Activated T-cell treated with anti-CD3 and anti-CD28 coated beads for 1 hour (primary cell): ENCODE measurements at places on chromosomes 16 and 17.

DNA sequence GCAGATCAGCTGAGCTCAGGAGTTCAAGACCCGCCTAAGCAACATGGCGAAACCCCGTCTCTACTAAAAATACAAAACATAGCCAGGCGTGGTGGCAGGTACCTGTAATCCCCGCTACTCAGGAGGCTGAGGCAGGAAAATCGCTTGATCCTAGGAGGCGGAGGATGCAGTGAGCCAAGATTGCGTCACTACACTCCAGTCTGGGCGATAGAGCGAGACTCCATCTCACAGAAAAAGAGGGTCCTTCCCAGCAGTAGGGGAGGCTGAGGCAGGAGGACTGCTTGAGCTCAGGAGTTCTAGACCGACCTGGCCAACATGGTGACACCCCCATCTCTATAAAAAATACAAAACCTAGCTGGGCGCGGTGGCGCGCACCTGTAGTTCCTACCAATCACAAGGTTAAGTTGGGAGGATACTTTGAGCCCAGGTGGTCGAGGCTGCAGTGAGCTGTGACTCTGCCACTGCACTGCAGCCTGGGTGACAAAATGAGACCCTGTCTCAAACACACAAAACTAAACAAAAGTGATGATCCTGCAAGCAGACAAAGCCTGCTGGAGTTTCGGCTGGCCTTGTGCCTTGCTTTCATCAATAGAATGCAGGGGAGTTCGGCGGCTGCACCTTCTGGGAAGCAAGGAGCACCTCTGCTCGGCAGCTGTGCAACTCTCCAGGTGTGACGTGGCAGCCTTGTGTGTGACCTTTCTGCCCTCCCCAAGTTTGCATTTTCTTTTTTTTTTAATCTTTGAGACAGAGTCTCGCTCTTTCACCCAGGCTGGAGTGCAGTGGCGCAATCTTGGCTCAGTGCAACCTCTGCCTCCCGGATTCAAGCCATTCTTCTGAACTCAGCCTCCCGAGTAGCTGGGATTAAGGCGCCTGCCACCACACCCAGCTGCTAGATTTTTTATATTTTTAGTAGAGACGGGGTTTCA, 12.4 kb upstream of the YWHAE start:
- no peak for DNase-seq

- DNase-seq, result no peak
Observed at GRCh38 chr17:30545024-30545423, 67.8 kb downstream of the GOSR1 start.

DNA sequence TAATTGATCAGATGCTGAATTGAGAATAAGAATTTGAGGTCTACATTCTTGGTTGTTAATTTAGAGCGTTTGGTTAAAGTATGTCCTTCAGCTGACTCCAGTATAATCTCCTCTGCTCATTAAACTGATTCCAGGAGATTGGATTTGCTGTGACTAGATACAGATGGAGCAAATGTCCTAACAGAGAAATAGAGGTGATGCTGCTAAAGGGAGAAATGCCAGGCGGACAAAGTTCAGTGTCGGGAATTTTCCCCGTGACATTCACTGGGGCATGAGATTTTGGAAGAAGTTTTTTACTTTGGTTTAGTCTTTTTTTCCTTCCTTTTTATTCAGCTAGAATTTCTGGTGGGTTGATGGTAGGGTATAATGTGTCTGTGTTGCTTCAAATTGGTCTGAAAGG, 19.0 kb downstream of the PRKAR1A start:
- no peak for DNase-seq

GRCh38 chr17:32498391-32498790, 11.6 kb downstream of the CDK5R1 start:
- no peak for DNase-seq

GRCh38 chr16:4767872-4768548, 1.0 kb upstream of the ZNF500 start:
- DNase-seq, result no peak

DNA sequence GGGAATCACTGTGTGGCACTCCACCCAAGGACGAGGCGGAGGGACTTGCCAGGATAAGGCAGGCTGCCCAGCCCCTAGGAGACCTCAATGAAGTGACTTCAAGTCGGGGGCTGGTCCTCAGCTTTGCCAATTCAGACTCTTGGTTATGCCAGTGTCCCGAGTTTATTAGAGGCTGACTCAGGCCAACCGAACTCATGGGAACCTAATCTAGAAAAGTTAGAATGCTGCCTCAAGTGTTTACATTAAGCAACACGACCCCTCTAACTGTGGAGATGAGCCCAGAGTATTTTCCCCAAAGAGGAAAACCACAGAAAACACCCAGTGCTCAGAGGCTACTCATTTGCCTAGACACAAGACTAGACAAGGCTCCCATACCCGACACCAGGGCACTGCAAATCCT, 1.1 kb upstream of the TEKT3 start:
- no peak for DNase-seq

DNA sequence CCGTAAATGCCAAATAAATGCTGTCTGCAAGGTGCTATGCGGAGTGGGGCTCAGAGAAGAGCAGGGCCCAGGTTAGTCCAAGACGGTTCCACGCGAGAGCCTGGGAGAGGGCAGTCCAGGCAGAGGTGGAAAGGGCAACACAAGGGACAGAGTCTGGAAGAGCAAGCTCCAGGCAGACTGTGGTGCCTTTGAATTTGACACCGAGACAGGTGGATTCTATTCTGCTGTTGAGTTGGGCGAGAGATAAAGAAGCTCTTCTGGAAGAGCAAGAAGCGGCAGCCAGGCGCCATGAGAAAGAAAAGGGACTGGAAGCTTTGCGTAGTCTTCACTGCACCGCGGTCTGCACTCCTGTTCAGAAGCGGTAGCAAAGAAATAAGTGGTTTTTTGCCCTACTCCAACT, 55.6 kb downstream of the CYTH1 start:
- DNase-seq, result no peak

DNA sequence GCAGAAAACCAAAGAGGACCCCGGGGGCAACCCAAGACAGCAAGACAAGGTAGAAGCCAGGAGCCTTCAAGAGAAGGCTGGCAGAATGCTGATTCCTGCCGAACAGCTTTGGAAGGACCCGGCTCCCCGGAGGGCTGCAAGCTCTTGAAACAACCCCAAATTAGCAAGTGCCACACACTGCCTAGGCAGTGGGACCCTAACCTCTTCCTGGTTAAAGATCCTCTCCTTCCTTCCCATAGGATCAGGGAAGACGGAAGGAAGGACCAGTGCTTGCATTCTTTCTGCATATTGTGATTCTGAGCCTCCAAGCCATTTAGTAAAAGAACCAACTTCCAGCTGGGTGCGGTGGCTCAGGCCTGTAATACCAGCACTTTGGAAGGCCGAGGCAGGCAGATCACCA, 122.0 kb upstream of the AXIN2 start:
- no peak for DNase-seq

GRCh38 chr16:9169094-9169493, 77.7 kb downstream of the HAPSTR1 start:
- DNase-seq, result no peak

DNA sequence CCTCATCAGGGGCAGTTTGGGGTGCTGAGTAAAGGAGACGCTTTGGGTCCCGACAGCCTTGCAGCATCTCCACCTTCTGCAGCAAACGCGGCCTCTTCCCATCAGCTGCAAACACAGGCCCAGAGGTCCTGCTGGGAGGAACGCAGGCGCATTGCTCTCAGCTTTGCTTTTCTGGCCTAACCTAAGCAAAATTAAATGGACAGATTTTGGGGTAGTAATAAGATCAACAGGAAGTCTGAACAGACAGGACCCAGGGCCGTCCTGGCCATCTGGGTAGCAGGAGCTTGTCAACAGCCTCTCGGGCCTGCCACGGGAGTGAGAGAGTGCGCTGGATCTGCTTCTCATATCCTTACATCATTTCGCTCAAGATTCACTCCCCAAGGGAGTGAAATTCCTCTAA, 7.2 kb downstream of the NUBP1 start:
- DNase-seq, result no peak

DNA sequence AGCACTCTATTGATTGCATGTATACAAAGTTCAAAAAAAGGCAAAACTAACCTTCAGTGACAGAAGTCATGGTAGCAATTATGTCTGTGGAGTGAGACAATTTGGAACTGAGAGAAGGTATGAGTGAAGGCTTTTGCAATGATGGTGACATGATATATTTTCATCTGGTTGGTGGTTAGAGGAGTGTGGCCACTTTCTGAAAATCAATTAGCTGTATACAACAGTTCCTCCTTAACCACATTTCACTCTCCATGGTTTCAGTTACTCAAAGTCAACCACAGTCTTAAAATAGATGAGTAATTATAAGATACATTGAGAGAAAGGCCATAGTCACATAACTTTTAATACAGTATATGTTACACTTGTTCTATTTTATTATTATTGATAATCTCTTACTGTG, 26.2 kb downstream of the ADAMTS18 start:
- DNase-seq, result no peak

DNA sequence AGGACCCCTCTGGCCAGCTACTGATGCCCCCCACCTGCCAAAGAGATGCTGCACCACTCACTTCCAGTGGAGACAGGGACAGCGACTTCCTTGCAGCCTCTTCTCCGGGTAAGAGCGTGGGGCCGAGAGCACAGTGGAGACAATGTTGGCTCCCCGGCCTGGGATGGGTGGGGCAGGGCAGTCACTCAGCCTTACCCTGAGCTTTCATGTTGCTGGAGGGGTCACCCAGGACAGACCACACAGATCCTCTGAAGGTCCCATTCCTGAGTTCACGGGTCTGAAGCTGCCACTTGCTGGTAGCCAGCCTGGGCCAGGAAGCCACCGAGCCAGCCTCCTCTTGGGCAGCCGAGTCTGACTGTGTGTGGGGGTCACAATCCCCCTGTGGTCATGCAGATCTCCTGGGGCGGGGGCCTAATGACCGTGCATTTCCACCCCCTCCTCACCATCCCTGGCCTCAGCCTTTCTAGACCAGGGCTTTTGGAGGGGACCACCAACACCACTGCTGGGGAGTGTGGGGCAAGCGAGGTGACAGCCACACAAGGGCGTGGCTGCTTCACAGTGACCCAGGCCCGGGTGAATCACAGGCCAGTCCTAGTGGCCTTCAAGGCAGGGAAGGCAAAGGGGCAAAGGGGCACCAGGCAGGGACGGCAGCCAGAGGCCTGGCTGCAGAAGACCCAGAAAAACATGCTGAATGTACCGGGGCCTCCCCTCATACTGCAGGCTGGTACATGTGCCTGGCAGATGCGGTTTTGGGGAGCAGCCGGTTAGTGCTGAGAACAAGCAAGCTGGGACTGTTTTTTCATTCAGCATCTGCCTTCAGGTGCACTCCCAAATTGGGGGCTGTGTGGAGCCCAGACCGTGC, 10.4 kb downstream of the TAF1C start:
- DNase-seq, result no peak

GRCh38 chr16:85190572-85190971, 78.3 kb upstream of the CIBAR2 start:
- DNase-seq, result no peak

DNA sequence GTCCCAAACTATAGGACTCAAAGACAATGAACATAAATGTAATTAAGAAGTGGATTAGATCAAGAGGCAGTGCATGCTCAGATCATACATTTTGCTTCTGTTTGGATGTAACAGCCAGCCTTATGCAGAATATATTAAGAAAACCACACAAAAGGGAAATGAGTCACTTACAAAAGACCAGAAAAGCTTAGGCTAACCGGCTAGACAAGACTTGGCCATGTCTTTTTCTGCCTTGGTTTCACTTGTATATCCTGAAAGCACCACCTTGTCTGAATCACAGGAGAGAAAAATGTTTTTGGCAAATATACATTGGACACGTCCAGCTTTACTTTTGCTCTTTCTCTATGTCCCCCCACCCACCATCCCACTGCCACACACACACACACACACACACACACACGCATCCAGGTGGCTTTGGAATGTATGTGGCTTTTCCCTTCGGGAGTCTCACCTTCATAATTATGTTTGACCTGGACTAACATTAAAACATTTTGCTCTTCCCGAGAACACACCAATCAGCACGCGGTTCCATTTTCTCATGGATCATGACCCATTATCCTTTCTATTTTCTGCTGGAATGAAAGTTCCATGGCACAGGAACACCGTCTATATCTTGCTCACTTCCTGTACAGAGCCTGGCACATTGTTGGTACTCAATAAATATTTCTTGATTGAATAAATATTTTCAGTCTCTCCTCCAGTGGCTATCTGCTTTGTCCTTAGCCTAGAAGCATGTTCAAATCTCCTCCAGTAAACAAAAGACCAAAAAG, 64.6 kb downstream of the CDK5R1 start:
- no peak for DNase-seq

- no peak for DNase-seq
Observed at GRCh38 chr17:78748048-78748729, 33.9 kb downstream of the CYTH1 start.

- DNase-seq, result no peak
Observed at GRCh38 chr17:1758807-1759206, 3.1 kb upstream of the SERPINF1 start.

DNA sequence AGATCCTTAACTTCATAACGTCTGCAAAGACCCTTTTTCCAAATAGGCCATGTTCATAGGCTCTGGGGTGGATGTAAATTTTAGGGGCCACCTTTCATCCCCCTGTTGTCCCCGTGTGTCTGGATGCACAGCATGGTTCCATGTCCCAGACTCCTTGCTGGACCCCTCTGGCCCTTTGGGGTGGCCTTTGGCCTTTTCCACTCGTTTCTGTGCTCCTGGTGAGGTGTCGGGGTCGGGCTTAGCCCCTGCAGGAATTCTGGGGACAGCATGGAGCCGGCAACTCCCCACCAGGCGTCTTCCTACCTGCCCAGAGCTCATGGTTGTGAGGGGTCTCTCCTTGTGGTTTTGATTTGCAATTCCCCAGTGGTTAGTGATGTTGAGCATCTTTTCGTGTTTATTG, 183.5 kb downstream of the SEC14L1 start:
- DNase-seq, result no peak

DNA sequence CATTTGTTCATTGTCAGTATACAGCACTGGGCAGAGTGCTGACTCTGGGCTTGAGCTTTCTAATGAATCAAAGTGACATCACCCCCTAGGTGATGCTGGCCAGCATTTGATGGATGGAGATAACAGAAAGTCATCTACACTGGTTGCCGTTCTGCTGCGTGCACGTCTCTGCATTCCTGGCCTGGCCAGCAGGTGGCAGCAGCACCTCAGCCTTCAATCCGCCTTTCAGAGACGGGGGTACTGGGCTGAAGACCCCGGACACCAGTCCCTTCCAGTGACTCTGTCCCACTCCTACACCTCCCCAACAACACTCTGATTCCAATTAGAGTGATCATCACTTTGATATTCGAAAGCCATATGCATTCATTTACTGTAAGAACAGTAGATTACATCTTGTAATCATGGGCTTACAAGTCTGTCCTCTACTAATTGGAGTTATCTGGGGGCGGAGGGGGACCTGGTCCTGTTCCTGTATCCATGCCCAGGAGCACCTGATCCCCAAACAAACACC, 6.0 kb downstream of the CPSF4L start:
- DNase-seq, result peak; percentile 50
